ENCODE measurements at places on chromosomes 16 and 17. TPM values are rescaled to one million over a fixed set of nuclear protein-coding genes. Genes with fewer than 3 reads are reported as not detected.

BRICD5 gene
- total RNA-seq: 4.0 TPM

CLEC10A gene
- 1.6 TPM for total RNA-seq

DNA sequence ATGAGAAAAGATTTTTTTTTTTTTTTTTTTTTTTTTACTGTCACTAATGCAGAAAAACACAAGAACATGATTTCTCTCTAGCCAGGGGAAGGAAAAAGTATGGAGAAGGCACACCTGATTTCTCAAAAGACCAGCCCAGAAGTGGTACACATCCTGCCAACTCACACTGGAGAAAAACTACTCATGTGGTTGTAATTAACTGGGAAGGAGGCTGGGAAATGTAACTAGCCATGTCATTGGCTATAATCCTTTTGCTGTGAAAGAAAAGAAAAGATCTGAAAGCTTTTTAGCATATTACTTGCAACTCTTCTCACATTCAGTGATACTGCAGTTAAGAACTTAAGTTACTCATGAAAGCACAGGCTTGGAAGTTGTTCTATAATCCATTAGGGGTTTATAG is 195.9 kb upstream of the PMFBP1 start:
- no peak overlapping the region for H3K4me3 ChIP-seq
- no peak for DNase-seq

DNA sequence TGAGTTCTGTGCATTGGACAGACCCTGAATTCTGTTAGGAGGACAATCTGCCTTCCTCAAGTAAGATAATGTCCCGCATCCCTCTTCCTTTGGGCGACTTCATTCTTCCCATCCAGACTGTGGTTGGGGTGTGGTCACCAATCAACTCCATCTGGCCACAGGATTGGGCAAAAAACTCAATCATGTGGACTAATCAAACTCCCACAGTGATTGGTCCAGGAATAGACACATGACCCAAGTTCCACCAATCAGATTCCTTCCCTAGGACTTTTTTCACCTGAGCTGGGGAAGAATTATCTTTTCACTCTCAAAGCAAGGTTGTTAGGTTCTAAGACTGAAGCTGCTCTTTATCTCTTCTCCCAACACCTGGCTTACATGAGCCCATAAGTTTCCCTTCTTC is 13.2 kb upstream of the NKD1 start:
- DNase-seq: no peak
- H3K4me1 ChIP-seq: no peaks in the 10 kb centered on the region
- no peaks in the 10 kb centered on the region for H3K27me3 ChIP-seq
- no peaks in the 10 kb centered on the region for H3K36me3 ChIP-seq
- H3K4me3 ChIP-seq: no peak overlapping the region
- H3K27ac ChIP-seq: no peak overlapping the region

DNA sequence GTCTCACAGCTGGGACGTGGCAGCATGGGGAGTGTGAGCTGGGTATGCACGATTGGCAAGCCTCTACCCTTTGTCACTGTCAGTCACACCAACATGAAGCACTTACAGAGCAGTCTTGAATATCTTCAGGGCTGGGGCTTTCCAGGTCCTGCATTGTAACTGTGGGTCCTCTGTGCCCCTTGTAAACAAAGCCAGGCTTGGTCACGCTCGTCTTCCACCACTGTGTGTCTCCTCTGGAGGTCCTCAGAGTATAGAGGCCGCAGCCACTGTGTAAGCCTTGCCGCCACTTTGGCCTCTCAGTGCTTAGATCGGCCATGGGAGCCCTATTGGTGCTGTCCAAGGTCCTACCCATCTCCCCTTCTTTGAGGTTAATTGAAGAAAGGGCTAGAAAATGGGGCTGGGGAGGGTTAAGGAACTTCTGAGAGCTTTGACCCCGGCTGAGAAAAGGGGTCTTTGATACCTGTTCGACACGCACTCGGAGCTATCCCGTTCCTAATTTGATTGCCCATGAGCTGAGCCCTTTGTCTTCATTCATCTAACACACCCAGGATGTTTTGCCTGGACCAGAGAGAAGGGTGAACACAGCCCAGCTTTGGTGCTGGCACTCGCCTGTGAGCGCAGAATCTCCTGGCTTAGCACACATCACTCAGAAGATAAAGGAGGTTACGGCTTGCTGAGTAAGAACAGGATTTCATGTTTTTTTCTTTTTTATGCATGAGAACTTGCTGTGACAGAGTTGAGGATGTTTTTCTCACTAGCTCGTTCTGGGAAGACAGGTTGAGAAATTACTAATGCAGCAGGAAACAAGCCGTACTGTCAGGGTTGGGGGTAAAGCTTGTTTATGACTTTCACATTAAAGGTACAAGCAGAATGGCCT is 267.9 kb downstream of the CPPED1 start:
- no peaks in the 10 kb centered on the region for H3K36me3 ChIP-seq
- no peak for DNase-seq
- H3K4me3 ChIP-seq: no peak overlapping the region
- peaks cover 40% of the 10 kb centered on the region for H3K4me1 ChIP-seq
- no peak overlapping the region for H3K27ac ChIP-seq

DNA sequence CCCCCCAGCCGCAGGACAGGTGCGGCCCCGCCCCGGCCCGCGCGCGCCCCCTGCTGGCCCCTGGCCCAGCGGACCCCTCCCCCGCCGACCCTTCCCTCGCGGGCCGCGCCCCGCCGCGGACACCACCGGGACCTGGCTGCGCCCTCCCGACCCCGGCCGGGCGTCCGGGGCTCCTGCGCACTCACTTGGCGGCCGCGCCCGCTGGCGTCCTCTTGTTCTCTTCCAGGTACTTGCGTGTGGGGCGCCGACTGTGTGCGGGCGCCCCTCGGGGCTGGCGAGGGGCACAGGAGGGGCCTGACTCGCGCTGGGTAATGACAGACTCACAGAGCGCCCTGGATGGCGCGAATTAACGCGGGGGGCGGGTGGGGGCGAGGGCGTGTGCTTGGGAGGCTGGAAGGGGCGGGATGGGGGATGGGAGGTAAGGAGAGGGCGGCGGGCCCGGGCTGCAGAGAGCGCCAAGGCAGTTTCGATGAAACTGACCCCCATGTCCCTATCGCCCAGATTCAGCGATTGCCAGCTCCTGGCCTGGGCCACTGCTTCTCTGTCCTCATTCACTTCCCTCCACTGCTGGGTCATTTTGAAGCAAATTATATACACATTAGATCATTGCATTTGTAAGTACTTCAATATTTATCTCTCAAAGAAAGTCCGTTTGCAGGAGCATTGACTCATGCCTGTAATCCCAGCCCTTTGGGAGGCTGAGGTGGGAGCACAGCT is 445 bp upstream of the DBNDD1 start:
- H3K27me3 ChIP-seq: no peaks in the 10 kb centered on the region
- no peaks in the 10 kb centered on the region for H3K36me3 ChIP-seq
- DNase-seq: no peak

GRCh38 chr17:3935140-3935542 is 18.9 kb upstream of the P2RX1 start:
- no peak for DNase-seq
- H3K4me1 ChIP-seq: no peaks in the 10 kb centered on the region
- H3K27ac ChIP-seq: no peak overlapping the region
